NCI-H2081 treated with DMSO at 0.1 percent for 48 hours (cell line): ENCODE measurements at places on chromosomes 5 and 9.

GRCh38 chr9:68974431-68974830 lies 39.5 kb downstream of the PRKACG start:
- DNase-seq: no peak

DNA sequence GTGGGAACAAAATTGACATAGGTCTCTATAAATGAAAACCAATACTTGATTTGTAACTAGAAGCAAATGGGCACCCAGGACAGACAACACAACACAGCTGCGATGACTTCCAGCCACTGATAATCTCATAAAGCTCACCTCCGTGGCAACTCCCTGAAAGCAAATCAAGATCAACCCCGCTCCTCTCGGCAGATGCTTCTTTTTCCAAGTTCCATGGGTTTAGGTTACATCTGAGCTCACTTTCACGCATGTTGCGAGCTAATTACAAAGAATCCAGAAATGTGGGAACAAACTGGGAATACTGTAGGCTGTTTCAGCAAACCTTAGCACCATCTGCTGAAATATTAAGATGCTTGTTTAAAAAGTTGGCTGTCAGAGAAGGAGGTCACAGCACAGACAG lies 153.9 kb downstream of the ELAVL2 start:
- no peak for DNase-seq

DNA sequence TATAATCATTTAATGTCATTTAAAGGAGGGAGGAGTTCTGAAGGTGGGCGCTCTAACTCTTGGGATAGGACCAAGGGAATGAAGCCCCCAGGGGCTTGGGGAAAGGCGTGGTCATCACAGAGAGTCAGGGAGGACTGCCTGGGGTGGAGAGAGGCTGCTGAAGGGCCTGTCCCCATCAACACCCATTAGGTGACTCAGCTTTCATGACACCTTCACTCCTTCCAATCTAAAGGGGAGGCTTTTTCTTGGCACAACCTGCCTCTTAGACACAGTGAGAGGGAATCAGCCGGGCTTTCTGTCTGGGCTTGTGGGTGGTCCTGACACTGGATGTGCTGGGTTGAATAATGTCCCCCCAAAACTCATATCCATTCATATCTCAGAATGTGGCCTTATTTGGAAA lies 31.4 kb upstream of the ANKRD33B start:
- DNase-seq: no peak

- no peak for DNase-seq
Observed at GRCh38 chr5:37833990-37834389, 5.9 kb downstream of the GDNF start.

DNA sequence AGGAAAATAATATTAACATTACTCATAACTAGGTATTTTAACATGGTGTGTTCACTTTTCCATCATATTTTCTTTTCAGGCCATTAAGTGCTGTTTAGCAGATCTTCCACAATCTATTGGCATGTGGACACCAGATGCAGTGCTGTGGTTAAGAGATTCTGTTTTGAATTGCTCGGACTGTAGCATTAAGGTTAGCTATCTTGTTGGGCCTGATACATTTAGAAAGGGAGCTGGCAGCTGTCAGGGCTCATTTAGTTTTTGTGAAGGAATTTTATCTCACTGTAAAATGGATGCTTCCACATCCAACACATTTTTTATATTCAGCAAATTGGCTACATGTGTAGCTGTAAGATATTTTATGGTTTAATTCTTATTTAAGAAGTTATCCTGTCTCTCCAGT lies 20.7 kb upstream of the TMOD1 start:
- DNase-seq: no peak
